A549 treated with ZK216348 at 1 μM for 4 hours (cell line): ENCODE measurements at places on chromosomes 2 and 18. TPM values are rescaled to one million over a fixed set of nuclear protein-coding genes. Genes with fewer than 3 reads are reported as not detected.

The KCNF1 gene
- 20.2 to 46.1 TPM (median 40.1 TPM) in 5 replicates for total RNA-seq

The MYO5B gene
- 8.4 to 12.8 TPM (median 11.0 TPM) in 5 replicates for total RNA-seq

The NYAP2 gene
- total RNA-seq, result 0.02 TPM in 1 of 5 replicates, not detected in the others

The C2orf66 gene
- total RNA-seq, result 0.11 TPM in 1 of 5 replicates, not detected in the others

The TMEM17 gene
- 3.9 to 6.1 TPM (median 5.4 TPM) in 5 replicates for total RNA-seq

The KCNG2 gene
- total RNA-seq, result not detected in 5 replicates

The SPDYA gene
- total RNA-seq, result 0.14 to 0.33 TPM (median 0.27 TPM) in 4 of 5 replicates, not detected in the other

The RTP5 gene
- total RNA-seq, result not detected in 5 replicates

The TGIF1 gene
- 102 to 144 TPM (median 132 TPM) in 5 replicates for total RNA-seq

The CIB4 gene
- total RNA-seq, result 0.44 to 0.93 TPM (median 0.52 TPM) in 3 of 5 replicates, not detected in the others

The NAT8 gene
- not detected in 5 replicates for total RNA-seq

The SERPINB5 gene
- total RNA-seq, result 0.06 to 0.11 TPM in 2 of 5 replicates, not detected in the others

The EIF5B gene
- total RNA-seq, result 57.3 to 99.9 TPM (median 62.7 TPM) in 5 replicates

The ACTG2 gene
- 0.12 to 0.38 TPM (median 0.13 TPM) in 3 of 5 replicates, not detected in the others for total RNA-seq

The HOXD3 gene
- total RNA-seq, result 0.14 to 0.32 TPM in 2 of 5 replicates, not detected in the others

The TMEM169 gene
- 0.25 to 0.66 TPM (median 0.42 TPM) in 5 replicates for total RNA-seq

The ZC3H8 gene
- total RNA-seq, result 13.9 to 24.6 TPM (median 15.2 TPM) in 5 replicates

The MYL1 gene
- total RNA-seq, result not detected in 5 replicates

The GPR35 gene
- total RNA-seq, result 0.34 to 1.6 TPM (median 1.1 TPM) in 5 replicates

The MATN3 gene
- total RNA-seq, result 9.8 to 16.8 TPM (median 14.4 TPM) in 5 replicates

The CCDC138 gene
- 5.7 to 8.8 TPM (median 7.4 TPM) in 5 replicates for total RNA-seq

The RGPD6 gene
- 5.2 to 19.8 TPM (median 7.2 TPM) in 5 replicates for total RNA-seq

The CFC1 gene
- not detected in 5 replicates for total RNA-seq

The GPR45 gene
- total RNA-seq, result not detected in 5 replicates

The GRHL1 gene
- total RNA-seq, result 0.70 to 2.0 TPM (median 0.97 TPM) in 5 replicates

The HOXD13 gene
- 0.07 to 0.27 TPM (median 0.23 TPM) in 5 replicates for total RNA-seq

The CYP26B1 gene
- total RNA-seq, result 9.1 to 17.7 TPM (median 14.5 TPM) in 5 replicates

The HOXD10 gene
- total RNA-seq, result 5.5 to 7.6 TPM (median 6.7 TPM) in 5 replicates

The PKDCC gene
- total RNA-seq, result 17.7 to 24.0 TPM (median 18.4 TPM) in 5 replicates
